ENCODE measurements at places on chromosomes 11 and 22.
A peak's percentile ranks its signal among the peaks of the same experiment; 100 is the strongest.

DNA sequence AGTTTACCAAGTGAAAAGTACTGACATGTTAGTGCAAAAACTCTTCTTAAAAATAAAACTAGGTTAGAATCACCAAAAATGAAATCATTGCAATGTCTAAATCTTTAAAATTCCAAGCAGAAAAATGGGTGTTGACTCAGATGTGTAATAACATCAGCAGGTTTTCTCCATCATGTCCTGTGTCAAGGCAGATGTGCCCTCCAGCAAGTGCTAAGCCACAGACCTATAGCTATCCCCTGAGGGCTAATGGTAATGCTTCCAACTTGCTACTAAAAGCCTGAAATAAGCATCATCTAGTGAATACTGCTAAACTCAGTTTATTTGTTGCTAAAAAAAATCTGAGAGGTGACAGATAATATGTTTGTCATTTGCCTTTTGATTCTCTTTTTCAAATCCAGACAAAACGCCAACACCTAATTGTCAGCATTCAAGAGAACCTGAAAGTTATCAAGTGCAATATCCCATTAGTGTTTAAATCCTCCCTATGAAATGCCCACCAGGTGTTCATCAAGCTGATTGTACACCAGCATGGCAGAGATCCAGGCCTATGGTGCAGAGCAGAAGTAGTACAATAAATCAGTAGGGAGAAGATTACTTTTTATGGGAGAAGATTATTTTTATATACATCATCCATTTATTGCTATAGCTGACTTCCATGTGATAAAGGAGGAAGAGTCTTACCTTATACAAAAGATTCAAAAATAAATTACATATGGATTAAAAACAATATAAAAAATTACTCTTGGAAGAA is 55.1 kb upstream of the SYT9 start:
- peak; percentile 3 for DNase-seq

DNA sequence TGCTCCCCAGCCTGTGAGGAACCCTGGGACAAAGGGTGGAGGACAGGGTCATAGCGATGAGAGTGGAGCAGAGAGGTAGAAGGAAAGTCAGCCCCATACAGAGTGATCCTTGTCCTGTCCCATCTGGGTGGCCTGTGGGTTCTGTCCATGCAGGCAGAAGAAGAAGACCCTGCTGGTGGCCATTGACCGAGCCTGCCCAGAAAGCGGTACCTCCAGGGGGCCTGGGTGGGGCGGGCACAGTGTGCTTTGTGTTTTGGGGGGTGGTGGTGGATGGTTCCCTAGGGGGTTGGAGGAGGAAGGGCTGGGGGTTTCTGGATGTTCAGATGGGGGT is 7.9 kb downstream of the SIDT2 start:
- DNase-seq: no peak

DNA sequence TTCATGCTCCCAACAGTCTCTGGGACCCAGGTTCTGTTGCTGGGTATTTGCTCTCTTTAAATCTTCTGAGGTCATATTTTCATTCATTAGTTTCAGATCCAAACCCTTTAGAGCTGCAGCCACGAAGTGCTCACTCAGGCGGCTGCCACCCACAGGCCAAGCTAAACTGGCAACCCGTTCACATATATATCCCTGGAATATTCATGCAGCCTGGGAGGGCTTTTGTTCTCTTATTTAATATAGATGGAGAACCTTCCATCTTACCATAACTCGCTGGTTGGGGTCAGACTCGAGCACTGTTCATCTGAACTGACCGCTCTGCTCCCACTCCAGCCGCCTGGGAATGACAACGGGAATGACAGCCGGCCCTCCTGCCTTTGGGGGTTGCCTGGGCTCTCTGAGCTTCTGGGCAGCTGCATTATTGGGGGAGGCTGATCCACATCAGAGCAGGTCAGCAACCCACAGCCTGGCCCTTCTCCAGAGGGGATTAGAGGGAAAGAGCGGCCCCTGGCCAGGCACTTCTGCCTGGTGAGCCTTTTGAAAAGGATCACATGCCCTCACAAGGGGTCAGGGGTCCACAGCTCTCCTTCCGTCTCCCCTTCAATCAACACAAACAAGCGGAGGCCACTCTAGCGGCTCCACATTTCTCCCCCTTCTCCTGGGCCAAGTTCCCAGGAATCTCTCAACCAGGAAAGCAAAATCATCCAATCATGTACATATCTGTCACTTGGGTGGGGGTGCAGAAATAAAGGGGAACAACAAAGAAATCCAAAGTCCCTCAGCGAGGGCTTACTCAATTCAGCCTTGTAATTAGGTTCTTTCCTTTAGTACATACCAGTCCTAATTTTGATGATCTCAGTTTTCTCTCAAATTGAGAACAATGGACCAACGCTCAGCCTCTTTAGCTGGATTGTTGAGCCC is 11.8 kb downstream of the TMEM184B start:
- DNase-seq: peak; percentile 68

DNA sequence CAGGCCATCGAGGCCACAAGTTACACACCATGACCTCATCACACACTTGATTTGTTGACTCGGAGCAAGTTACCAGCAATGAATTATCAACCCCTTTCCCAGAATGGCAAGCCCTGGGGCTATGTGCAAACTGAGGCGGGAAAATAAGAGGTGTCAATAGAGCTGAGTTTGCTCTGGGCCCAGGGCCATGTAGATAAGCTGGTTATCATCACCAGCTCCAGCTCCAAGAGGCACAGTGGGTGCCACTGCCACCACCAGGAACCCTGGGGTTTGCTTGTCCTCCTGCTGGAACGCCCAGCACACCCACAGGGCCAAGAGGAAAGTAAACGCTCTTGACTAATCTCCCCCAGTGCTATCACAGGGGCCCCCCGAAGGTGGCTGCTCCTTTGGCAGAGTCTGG is 13.0 kb upstream of the VPS37C start:
- DNase-seq: no peak

DNA sequence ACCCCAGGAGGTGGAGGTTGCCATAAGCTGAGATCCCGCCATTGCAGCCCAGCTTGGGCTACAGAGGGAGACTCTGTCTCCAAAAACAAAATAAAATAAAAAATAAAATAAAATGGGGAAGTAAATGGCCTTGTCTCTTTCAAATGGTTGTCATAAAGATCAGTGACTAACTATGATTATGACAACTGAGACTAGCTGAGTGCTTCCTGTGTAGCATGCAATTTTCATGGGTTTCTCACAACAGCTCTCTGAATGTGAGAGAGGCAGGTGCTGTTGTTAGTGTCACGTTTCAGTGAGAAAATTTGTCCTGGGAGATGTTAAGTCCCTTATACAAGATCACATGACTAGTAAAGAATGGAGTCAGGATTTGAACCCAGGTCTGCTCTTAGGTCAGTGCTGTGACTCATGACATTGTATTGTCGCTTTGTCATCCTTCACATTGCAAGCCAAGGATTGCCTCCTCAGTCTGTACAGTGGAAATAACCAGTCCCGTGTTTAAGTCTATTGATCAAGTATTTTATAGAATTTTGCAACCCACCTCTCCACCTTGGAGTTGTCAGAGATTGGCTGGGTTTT is 163.3 kb upstream of the CCDC90B start:
- DNase-seq: no peak

DNA sequence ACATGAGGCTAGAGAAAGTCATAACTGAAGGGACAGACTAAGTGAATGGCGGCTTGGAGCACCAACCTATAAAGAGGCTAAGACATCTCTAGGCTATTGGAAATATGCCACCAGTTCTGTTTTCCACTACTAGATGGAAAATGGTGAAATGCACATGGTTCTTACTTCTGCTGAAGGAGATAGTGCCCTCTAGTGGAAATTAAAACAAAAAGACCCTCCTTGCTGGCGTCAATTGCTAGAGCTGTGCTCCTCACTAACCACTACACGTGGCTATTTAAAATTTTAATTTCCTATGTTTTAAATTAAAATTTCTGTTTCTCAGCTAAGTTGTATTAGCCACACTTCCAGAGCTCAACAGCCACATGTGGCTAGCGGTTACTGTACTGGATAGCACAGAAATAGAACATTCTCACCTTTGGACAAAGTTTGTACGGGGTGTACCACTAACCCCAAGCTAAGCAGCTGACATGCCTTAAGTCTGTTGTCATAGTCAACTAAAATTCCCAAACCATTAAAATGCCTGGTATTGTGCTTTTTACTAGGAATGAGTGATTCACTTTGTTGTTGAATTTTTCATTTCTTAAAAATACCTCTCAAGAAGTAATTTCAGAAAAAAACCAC is 34.1 kb upstream of the CALCA start:
- peak; percentile 7 for DNase-seq

DNA sequence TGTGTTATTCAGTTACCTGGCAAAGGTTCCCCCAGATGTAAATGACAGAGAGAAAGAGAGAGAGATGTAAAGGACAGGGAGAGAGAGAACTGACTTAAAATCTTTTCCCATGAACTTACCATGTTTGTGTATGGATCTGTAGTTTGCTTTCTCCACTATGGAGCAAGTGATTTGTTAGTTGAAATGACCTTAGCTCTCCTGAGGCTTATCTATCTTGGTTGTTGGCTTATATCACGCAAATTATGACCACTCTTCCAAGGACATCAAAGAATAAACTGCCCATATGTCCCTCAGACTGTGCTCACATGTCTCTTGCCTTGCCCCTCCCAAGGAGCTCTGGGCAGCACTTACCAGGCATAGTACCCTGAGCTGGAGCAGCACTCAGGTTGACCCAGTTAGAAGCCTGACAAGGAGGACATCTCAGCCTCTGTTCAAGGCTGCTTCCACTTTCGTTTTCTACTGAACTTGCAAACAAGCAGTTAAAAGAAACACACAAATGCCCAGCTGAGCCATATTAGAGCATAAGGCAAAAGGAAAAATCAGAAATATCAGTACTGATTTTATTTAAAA is 95.3 kb upstream of the RCN1 start:
- DNase-seq: peak; percentile 84

- DNase-seq: peak; percentile 91
Observed at GRCh38 chr11:876545-876944, 33.9 kb downstream of the TSPAN4 start.

- DNase-seq: no peak
Observed at GRCh38 chr11:23932485-23932898, 564.4 kb upstream of the LUZP2 start.

DNA sequence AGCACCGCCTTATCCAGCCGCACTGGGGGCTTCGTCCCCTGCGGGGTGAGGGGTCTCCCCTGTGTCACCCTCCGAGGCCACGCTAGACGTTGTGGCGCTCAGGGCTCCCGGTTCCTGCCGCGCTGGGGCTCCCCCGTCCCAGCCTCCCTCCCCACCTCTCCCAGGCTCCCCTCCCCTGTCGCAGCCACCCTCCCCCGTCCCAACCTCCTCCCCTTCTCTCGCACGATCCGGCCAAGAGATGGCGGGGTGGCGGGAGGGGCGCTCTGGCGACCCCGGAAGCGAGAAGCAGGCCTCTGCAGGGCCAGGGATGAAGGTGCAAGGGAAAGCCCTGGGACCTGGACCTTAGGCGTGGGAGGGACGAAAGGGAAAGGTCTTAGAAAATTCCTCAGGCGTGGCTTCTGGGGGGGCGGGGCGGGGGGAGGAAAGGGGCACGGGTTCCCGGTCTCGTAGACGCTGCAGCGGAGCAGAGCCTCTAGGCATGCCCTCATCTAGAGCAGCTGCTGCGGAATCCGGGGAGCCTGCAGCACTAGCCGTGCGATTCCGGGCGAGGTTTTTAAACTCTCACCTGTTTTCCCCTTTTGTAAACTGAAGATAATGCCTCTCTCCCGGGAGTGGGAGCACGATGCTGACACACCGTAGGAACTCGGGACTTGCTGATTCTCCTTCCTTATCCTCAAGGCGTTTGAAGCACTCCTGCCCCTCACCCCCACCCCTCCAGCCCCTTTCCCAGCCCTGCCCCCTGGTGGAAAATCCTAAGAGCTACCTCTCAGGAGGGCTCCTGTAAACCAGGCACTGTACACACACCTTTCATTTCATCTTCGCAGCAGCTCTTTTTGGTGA is 14.4 kb downstream of the KCNJ5 start:
- no peak for DNase-seq

GRCh38 chr22:24483976-24484545 is 11.1 kb upstream of the UPB1 start:
- DNase-seq: no peak

DNA sequence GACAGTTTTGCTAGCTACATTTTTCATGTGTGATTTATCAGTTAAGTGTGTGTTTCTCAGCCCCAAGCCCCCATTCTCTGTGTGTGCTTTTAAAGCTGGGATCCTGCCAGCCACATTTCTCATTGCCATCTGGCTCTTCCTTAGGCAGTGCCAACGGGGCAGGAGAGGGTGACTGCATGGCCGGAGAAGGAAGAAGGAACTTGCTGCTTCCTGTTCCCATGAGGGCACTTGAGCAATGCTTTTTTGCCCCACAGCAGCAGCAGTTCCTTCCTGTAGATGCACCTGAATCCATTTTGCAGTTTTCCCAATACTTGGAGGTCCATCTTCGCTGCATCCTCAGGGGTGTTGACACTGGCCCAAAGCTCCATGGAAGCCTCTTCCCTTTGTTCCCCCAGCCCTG is 37.5 kb downstream of the TNRC6B start:
- DNase-seq: peak; percentile 92

DNA sequence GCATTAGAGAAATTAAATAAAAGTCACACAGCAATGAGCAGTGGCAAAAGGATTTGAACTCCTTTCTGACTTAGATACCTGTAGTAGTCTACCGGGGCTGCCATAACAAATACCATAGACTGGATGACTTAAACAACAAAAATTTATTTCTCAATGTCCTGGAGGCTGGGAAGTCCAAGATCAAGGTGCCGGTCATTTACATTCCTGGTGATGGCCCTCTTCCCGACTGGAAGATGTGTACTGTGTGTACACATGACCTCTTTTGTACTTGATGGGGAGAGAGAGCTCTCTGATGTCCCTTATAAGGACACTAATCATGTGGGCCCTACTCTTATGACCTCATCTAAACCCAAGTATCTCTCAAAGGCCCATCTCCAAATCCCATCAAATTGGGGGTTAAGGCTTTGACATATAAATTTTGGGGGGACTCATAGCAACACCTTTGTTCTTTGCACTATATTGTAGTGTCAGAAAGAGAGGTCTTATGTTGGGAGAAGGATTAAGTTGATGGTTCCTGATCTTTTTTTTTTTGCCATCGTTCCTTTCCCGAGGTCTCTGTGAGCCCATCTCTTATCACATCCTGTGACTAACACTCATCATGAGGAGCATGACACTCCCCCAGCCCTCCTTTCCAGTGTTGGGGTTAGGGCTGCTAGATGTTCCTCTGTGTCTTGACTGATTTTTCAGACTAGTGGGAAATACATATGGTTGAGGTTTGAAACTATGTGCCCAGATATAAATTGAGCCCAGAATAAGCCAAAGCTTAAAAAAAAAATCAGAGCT is 104.3 kb downstream of the TRAF6 start:
- no peak for DNase-seq

- DNase-seq: no peak
Observed at GRCh38 chr22:37467391-37467955, 18.7 kb downstream of the MFNG start.

- DNase-seq: peak; percentile 77
Observed at GRCh38 chr22:50267591-50268390, 2.4 kb downstream of the MAPK11 start.

All from G401 (cell line).